ENCODE measurements at places on chromosomes 6 and 20.

DNA sequence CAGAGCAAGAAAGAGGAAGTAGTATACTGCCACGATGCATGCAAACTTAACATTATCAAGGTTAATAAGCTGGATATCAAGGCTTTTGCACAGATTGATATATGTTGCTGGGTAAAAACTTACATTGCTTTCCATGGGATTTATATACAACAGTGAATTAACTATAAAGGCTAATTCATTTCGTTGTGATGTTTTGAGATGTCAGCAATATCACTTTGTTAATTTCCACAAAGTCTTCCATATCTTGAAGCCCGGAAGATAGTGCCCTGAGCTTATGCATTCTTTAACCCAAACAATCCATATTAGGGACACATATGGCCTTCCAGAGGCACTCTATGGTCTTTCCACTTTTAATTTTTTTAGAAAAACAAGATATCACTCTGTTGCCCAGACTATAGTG lies 603.5 kb downstream of the MAFB start:
- DNase-seq = no peak

DNA sequence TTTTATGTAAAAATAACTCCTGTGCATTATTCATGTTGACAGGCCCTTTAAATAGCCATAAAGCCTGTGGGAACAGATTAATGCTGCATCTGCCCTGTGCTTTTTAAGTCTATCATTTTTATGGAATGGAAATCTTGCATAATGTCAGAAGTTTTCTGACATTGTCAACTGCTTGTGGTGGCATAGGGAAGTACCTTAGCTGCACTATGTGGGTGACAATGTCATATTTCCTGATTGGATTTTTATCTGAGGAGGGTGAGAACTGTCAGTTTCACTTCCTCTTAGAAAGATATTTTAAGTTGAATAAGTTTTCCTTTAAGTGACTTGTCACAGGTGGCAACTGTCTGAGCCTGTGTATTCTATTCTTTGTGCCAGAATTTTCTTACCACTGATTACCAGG lies 267.9 kb downstream of the PLCB1 start:
- no peak for DNase-seq

GRCh38 chr20:57654998-57655808 lies 35.0 kb upstream of the ZBP1 start:
- no peak for DNase-seq

DNA sequence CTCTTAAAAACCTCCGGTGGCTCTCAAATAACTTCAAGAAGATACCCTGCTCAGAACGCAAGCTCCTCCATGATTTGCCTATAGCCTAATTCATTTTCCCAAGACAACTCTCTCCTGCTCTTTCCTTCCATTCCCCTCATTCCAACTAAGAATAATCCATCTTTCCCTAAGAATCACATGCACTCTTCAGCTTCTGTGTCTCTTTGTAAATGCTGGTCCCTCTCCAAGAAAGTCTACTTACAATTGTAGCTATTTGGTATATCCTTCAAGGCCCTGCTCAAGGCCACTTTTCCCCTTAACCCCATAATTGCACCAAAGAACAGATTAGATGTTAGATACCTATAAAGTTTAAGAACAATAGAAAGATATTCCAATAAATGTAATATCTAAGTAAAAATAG lies 7.4 kb upstream of the HEY2 start:
- no peak for DNase-seq

DNA sequence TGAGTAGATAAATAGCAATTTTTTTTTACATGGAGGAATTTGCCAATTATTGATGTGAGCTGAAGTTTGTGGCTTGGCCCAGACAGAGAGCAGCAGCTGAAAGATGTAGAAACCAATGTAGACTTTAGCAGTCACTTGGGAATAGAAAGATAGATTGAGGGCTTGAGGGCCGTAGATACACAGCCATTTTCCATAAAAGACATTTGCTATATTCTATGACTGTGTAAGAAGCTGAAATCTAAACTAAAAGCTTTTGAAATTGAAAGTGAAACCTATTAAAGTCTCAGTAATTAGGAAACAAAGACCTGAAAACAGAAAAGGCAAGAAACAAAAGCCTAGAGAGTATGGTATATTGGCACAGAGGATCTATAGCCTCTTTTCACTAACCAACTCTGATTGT lies 332.7 kb downstream of the CENPW start:
- no peak for DNase-seq

Measured in RWPE1 (cell line).